ENCODE measurements at places on chromosomes 5 and 9.

GRCh38 chr5:42989190-42989589 lies 50.9 kb downstream of the ANXA2R start:
- no peak for DNase-seq

- no peak for DNase-seq
Measured at GRCh38 chr5:112546946-112547592, 128.0 kb upstream of the EPB41L4A start.

DNA sequence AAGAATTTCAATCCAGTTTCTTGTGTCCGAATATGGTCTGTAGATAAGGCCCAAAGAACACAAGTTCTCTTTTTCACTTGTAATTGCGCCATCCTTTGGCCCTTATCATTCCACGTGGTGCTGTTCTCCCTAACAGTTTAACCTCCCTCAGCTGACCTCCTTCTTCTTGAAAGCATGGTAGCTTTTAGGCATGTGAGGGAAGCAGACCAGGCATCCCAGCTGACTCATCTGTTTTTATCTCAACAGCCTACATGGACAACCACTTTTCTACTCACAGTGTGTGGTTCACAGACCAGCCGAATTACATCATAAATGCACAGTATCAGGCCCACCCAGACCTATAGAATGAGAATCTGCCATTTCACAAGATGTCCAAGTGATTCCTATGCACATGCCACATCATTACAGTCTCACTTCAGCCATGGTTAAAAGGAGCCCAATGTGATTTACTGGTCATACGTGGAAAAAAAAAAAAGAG lies 26.9 kb upstream of the PLIN2 start:
- DNase-seq: no peak

DNA sequence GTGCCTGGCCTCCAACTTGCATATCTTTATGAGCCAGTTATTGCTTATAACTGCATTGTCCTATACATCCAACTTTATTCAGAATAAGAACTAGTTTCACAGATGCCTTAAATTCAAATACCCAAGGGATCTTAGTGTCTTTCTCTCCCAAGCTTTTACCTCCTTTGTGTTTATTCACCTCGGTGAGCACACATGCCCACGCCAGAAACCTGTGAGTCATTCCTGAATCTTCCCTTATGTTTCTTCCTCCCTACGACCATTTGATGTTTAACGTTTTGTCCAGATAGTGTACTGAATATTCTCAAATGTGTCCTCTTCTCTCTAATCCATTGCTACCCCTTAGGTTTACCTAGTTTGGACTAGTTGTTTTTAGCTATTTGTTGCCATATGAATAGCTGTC lies 55.5 kb upstream of the MEGF10 start:
- DNase-seq: no peak

DNA sequence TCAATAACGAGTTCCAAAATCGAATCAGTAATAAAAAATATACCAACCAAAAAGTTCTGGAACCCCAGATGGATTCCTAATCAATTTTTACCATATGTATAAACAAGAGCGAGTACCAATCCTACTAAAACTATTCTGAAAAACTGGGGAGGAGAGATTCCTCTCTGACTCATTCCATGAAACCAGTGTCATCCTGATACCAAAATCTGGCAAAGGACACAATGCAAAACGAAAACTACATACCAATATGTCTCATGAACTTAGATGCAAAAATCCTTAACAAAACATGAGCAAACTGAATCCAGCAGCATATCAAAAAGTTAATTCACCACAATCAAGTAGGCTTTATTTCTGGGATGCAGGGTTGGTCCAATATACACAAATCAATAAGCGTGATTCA lies 30.5 kb upstream of the MACIR start:
- no peak for DNase-seq

- no peak for DNase-seq
Measured at GRCh38 chr5:150562832-150563231, 54.9 kb downstream of the NDST1 start.

- no peak for DNase-seq
Measured at GRCh38 chr5:120640778-120641177, 176.7 kb downstream of the PRR16 start.

- no peak for DNase-seq
Measured at GRCh38 chr9:112817860-112818203, 67.3 kb downstream of the SNX30 start.

GRCh38 chr5:126519637-126520592 lies 75.1 kb downstream of the ALDH7A1 start:
- DNase-seq: no peak

- no peak for DNase-seq
Measured at GRCh38 chr9:109369285-109369684, 48.4 kb upstream of the EPB41L4B start.

DNA sequence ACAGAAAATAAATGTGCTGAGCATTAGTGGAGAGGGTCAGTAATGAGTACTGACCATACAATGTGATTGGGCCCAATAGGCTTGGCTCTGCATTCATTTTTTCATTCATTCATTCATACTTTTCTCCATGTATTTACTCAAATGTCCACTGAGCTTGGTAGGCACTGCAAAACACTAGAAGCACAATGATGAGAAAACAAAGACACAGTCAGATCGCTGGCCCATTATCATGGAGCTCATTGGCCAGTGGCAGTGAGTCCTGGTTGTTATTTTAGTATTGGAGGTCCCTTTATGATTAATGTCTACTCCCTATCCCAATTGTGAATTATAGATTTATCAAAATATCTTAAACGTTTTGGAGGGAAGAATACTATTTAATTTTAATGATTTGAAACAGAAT lies 1079.7 kb upstream of the DMAC1 start:
- DNase-seq: no peak

- DNase-seq: no peak
Measured at GRCh38 chr9:114856215-114856941, 50.5 kb upstream of the TNFSF15 start.

DNA sequence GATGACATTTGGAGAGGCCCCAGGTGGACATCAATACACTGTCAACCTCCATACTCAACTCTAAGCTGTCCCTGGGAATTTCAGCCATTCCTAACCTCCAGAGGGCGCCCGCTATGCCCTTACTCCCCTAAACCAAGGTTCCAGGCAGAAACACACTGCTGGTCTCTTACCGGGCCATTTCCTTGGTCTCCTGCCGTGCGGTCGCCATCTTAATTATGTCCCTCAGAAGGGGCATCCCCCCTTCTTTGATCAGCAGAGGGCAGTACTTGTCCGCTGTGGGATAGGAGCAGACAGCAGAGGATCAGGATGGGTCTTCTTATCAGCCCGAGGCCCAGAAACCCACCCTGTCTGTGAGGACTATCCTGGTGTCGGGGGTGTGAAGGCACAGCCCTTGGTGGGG lies 9.3 kb upstream of the ZDHHC12 start:
- DNase-seq: no peak

DNA sequence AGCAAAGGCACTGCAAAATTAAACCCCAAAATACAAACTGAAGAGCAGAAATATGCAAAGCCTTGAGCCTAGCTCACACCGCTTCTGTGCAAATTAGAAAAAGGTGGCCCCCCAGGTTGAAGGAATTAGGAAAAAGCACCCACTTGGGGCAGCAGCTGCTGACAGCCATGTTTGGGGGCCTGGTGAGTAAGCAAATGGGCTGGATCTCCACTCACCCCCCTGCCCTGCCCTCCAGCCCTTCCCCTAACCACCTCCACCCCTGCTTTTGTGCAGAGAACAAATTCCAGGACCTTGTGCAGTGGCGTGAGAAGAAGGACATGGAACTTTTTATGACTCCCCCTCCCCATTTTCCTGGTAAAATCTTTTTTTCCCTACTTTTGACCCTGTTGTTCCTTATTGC lies 92.0 kb upstream of the DNAH5 start:
- DNase-seq: no peak

- DNase-seq: no peak
Measured at GRCh38 chr5:36442796-36443195, 141.1 kb upstream of the RANBP3L start.

DNA sequence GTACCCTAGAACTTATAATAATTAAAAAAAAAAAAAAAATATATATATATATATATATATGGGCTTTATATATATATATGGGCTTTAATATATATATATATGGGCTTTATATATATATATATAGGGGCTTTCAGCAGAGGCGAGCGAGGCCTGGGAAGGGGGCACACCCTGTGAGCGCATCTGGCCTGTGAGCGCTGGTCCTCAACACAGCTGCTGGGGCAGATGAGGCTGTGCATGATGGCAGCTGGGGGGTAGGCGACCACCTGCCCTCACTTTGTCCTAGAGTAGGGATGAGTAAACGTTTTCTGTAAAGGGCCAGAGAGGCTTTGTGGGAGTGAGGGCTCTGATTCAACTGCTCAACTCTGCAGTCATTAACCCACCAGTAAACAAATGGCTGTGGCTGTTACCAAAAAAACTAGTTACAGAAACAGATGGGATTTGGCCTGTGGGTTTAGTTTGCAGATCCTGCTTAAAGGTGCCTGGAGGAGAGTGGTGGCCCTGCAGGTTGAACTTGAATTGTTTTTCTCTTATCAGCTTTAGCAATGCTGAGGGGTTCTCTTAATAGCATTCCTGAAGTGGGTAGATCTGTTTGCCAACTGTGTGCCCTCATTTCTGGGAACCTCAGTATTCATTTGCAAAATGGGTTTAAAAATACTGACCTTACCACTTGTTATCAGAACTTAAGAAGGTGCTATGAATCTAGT lies 88.1 kb upstream of the EPB41L4B start:
- no peak for DNase-seq

GRCh38 chr5:14716755-14717752 lies 52.5 kb downstream of the OTULIN start:
- no peak for DNase-seq

DNA sequence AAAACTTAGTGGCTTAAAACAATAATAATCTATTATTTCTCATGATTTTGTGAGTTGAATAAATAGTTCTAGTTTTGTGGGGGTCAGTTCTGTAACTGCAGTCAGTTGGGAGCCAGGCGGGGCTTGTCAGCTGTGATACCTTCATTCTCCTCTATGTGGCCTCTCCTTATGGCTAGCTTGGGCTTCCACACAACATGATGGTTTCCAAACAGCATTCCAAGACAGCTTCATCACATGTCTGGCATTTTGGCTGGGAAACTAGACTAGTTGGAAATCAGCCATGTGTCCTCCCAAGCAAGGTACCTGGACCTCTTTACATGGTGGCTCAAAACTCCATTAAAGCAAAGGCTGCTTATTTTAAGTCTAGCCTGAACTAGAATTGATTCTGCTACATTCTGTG lies 61.4 kb upstream of the RANBP3L start:
- no peak for DNase-seq

DNA sequence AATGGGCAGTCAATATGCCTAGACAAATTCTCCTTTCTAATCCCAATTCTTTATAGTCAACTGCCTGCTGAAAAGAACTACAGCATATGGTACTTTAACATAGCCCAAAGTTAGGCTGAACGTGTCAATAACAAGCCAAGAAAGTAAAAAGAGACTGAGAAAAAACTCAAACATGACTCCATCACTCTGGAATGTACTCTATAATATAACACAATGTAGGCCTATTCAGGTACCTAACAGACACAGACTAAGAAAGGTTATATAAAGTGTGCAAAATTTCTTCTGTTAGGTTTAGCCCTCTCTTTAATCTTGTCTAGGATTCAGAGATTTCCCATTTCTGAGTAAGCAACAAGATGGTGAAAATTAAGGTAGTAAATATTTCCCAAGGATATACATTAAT lies 209.7 kb upstream of the PRR16 start:
- no peak for DNase-seq

GRCh38 chr9:114140850-114141249 lies 14.5 kb upstream of the COL27A1 start:
- no peak for DNase-seq

DNA sequence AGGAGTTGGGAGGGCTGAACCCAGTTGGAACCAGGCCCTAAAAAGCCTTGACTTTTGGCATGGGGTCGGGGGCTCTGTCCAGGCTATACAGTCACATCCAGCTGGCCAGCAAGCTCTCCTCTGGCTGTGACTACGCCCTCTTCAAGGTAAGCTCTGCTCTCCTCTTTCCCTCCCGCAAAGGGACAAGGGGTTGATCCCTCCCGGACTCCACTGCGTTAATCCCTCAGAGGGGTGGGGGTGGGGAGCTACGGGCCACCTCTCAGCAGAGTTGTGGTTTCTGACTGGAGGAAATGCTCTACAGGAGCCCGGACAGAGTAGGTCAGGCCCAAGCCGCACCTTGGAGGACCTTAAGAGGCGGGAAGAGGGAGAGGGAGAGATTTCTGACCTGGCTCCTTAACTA lies 3.0 kb upstream of the TSPAN17 start:
- DNase-seq: no peak

DNA sequence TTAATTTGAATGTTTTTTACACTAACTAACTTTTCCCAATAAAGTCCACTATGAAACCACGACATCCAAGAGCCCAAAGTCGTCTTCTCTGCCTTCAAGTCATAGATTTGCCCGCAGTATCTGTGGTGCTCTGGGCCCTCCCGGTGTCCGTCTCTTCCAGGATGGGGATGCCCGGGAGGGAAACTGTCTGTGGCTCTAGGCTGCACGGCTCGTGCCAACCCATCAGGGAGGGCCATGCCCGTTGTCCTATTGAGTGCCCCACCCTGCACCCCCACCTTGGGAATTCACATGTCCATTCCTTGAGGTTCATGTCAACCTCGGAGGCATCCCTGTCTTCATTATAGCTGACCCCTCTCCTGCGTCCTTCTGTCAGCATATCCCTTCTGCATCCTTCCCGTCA lies 59.8 kb upstream of the LRRTM2 start:
- no peak for DNase-seq

DNA sequence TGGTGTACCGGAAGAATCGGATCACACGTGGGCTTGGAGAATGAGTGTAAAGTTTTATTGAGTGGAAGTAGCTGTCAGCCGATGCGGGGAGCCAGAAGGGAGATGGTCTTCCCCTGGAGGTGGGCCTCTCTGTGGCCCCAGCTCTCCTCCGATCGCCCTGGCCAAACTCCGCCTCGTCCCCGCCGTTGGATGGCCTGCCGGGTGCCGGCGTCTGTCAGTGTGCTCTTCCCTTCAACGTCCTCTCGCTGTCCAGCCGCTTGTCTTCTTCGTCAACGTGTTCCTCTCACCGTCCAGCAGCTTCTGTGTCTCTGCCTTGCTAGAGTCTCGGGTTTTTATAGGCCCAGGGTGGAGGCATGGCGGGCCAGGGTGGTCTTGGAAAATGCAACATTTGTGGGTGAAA lies 27.6 kb upstream of the TMEM215 start:
- DNase-seq: no peak

DNA sequence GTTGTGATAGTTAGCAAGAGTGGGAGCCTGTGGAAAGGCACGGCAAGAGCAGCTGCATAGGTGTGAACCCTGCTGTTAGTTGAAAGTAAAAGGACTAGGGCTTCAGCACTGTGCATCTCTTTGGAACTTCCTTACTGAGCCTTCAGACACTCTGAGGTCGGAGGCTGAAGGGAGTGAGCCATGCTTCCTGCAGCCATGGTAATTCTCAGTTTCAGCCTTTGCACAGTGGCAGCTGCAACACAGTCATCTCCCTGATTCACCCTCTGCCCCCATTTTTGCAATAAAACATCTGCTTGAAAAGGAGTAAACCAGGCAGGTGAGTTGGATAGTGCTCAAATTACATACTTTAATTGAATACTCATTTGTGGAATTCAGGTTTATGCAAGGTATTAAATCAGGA lies 6.5 kb upstream of the TLE4 start:
- DNase-seq: no peak

All from activated T-helper 1 cell treated with anti-CD3 and anti-CD28 coated beads, Interleukin-2, amount 50 U/mL, for 16 hours (primary cell).